ENCODE measurements at places on chromosomes 13 and 19. TPM values are rescaled to one million over a fixed set of nuclear protein-coding genes. Genes with fewer than 3 reads are reported as not detected.

The UPK1A gene
- total RNA-seq, result not detected

The CEACAM3 gene
- 4.5 TPM for total RNA-seq

The KPNA3 gene
- total RNA-seq, result 45.6 TPM

The NXNL1 gene
- not detected for total RNA-seq

The NCCRP1 gene
- not detected for total RNA-seq

The CXCL17 gene
- total RNA-seq, result not detected

The COL5A3 gene
- 7.2 TPM for total RNA-seq

GRCh38 chr19:42178791-42179674, 38.4 kb downstream of the DEDD2 start:
- DNase-seq, result no peak

DNA sequence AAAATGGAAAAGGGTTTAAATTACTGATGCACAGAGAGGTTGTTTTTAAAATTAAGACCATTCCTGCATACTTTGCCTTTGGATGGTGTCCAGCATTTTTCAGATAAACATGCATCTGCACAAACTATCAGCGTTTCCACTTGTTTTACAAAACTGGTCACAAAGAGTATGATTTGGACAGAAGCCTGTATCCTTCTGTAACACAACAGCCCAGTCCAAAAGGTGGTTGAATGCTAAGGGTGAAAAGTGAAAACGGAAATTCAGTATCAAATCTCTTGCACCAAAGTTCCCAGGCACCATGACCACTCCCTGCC, 21.7 kb upstream of the DOCK9 start:
- no peak for DNase-seq

DNA sequence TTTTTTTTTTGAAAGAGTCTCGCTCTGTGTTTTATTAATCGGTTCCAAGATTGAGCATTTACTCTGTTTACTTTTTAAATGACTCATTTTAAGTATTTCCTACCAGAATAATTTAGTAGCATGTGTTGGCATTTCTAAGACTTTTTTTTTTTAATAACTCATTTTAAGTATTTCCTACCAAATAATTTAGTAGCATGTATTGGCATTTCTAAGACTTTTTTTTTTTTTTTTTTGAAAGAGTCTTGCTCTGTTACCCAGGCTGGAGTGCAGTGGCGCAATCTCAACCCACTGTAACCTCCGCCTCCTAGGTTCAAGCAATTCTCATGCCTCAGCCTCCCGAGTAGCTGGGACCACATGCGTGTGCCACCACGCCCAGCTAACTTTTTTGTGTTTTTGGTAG, 13.1 kb downstream of the SETDB2 start:
- no peak for DNase-seq

- no peak for DNase-seq
Observed at GRCh38 chr13:93224535-93224934, 2.1 kb upstream of the GPC6 start.

- DNase-seq, result no peak
Observed at GRCh38 chr19:56973713-56974555, 133.4 kb upstream of the PEG3 start.

GRCh38 chr13:22144806-22145205, 473.9 kb downstream of the FGF9 start:
- no peak for DNase-seq

DNA sequence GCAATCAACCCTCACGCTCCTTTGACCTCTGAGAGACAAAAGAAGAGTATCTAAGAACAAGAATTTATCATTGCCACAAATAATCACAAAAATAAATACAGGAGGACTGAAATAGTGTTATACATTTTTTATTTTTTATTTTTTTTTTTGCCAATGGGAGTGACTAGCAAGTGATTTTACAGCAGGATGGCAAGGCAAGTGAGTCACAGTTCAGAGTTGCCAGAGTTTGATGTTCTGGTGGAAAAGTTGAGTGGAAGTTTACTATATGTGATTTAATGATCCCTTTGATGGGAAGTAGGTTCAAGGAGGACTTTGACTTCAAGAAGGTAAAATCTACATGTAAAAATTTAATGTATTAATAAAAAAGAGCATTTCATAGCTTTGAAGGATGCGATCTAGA, 2691.4 kb downstream of the PCDH9 start:
- no peak for DNase-seq

DNA sequence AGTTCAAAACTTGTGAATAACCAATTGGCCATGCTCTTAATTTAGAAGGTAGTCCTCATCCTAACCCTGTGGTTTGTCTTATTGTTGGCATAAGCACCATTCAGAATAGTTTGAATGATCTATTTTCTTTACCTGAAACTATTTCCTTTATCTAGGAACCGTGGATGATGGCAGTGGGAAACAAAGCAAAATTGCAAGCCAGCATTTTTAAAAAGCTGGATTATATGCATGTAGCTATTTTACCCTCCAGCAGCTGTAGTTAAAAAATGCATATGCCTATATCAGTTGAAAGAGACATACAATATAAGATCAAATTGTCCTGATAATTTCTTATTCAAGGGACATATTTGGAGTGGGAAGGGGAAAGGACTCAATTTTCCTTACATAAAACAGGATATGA, 19.3 kb downstream of the ZNF613 start:
- no peak for DNase-seq

DNA sequence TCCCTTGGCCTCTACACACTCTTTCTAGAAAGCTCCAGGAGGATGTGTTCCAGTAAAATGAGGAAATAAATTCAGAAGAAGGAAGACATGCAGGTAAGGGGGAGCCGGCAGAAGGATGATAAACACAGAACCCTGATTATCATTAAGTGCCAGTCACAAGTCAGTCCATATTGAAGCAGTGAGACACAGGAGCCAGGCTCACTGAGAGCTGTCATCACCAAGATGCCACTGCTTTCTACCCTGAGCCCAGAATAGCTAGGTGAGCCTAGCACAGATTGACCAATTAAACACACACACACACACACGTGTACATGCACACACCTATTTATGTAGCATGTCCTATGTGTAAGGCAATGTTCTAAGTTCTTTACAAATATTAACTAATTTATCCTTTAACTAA, 211.4 kb upstream of the IPO5 start:
- no peak for DNase-seq

DNA sequence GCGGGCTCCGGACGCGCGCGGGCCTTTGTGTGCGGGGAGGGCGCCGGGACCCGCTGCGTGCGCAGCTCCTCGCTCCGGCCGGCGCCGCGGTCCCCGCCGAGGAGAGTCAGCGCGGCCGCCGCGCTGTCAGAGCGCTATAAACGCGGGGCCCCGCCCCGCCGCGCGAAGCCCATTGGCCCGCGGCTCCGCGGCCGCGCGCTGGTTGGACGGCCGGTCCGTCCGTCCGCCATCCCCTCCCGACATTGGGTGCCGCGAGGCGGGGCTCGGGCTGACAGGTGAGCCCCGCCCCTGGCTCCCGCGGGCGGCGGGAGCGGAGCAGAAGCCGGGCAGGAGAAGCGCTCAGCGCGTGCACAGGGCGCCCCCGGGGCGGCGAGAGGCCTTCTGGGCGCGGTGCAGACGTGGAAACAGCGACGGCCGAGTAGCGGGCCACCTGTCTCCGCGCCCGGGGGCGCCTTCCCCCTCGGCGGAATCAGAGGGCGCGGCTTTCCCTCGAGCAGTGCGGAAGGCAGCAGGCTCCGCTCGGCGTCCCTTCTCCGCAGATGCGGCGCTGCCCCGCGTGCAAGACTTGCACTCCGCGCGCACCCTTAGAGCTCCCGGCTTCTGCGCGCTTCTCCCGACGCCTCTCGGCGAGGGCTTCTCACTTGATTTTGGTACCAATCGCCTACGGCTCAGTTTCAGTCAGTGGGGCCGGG, at the start of gene EFNB2:
EFNB2 (minus strand) TSS at position 111 of the 692 bp plus-strand sequence. CDS start 698 bp downstream, outside the sequence.
- peak; percentile 95 for DNase-seq

GRCh38 chr19:12665281-12665573, 1.3 kb downstream of the MAN2B1 start:
- DNase-seq, result peak; percentile 52

DNA sequence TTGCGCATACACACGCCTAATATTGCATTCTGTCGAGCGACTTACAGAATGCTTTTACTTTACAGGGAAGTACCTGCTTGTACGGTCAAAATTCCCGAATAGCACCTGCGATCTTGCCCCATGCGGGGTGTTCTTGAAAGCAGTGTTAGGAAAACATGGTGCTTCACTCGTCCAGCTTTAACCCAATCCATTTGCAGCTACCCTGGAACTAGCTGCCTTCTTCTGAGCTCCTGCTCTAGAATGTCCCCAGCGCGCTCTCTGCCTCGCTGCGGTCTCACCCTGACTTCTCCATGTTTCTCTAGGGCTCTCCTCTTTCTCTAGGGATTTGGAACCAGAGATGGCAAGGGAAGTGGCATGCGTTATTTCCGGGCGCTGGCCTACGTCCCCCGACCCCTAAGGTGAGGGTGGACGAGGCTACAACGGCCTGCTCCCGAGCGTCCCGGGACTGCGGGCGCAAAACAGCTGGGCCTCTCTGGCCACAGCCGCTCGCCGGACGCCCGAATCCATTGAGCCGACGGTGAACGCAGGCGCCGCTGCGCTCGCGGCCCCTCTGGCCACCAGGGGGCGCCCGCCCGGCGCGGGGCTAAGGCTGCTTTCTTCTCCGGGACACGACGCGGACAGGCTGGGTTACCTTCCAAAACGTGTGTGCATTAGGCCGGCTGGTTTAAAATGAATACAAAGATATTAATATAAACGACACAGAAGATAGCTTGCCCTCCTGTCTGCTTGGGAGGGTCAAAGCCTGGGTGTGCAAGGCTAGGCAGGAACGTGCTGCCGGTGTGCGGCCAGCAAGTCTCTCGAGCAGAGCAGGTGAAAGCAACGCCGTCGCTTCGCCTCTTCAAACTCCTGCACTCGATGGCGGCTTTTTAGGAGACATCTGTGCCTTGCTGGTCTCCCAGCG, 1.8 kb upstream of the SPRY2 start:
- DNase-seq, result peak; percentile 92

- DNase-seq, result no peak
Observed at GRCh38 chr19:41323430-41324125, 13.6 kb downstream of the CCDC97 start.
